ENCODE measurements at places on chromosomes 1 and 21. TPM values are rescaled to one million over a fixed set of nuclear protein-coding genes. Genes with fewer than 3 reads are reported as not detected.

DNA sequence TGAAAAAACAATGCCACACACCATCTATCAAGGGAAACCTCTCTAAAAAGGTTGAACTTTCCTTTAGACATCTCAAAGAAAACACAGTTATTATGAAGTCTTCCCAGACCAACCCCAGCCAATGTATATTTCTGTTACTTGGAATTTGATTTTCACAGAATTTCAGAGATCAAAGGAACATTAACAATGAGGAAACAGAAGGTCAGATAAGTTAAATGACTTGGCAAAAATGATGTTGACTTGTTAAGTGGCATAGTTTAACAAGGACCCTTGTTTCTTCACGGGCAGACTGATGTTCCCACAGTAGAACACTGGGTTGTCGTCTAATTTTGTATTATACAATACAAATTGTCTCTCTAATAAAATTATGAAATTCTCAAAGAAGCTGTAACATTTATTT, 29.0 kb downstream of the NME7 start:
- DNase-seq = no peak

DNA sequence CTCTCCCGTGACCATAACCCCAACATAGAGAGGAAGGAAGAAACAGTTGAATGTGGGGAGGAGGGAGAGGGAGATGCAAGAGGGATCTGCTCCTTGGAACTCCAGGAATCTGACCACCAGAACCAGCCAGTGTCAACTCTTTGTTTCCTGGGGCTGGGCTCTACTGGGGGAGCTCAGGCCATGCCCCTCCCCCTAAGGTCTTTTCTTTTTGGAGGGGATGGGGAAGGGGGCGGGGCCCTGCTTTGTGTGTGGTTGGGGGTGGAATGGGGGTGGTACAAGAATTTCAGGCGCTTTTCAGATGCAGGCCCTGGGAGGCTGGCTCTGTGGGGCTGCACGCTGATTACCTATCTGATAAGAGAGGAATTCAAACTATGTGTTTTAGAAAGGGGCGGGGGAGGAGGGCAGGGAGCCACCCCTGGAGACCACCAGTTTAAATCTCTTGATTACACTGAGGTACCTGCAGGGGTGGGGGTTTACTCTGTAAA, 8.3 kb downstream of the LIN28A start:
- DNase-seq = no peak

GRCh38 chr1:160046494-160047110, 14.8 kb upstream of the PIGM start:
- DNase-seq = no peak

GRCh38 chr21:40318371-40318770, 451.1 kb downstream of the PCP4 start:
- DNase-seq = no peak

DNA sequence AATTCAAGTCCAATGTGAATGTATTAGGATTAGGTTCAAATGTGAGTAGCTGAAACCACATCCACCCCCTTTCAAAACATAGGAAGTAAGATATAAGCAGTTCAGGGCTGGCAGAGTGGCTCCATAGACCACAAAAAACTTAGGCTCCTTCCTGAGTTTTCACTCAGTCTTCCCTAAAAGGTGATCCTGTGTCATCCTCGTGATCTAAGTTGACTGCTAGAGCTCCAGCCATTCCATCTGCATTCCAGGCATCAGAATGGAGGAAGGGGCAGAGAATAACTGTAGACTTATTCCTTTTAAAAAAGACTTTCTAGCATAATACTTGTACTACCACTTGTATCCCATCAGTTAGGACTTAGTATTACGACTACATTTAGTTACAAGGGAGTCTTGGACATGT, 204.1 kb downstream of the PBX1 start:
- DNase-seq = no peak

DNA sequence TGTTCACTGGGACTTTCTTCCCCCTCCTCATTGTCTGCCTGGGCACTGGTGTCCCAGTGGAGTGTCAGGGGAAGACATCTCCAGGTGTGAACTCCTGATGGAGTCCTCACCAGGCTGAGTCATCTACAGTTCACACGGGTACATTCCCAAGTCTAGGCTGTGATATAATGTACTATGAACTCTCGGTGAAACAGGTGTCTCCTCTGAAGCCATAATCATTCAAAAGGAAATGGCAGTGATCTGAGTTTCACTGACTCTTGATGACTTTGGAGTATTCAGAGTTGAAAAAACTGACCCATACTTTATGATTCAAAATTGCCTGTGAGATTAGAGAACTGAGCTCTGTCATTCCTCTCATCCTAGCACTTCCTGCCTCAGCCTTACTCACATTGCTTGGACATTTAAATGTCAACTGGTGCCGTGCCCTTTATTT, 9.1 kb downstream of the LAMC2 start:
- DNase-seq = no peak

DNA sequence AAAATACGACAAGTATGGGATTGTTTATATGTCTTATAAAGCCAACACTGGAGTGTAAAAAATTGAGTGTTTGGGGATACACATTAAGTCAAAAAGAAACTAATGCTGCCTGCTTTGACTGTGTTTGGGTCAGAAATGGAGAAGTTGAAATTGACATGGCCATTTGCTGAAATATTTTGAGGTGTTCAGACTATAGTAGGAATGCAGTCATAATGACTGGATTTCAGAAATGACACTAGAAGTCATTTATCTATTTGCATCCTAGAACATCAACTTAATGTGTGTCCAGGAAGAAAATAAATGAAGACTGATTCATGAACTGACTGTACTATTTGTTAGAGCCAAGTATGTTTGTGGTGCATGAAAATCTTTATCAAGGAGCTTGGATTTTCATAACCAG, 28.4 kb downstream of the RASAL2 start:
- no peak for DNase-seq

- no peak for DNase-seq
These were observed 10.7 kb downstream of the SLC9A1 start for GRCh38 chr1:27144049-27144748.

- no peak for DNase-seq
These were observed 18.2 kb downstream of the PLCH2 start for GRCh38 chr1:2494323-2494693.

GRCh38 chr1:53303243-53303642, 24.6 kb downstream of the LRP8 start:
- DNase-seq = no peak

DNA sequence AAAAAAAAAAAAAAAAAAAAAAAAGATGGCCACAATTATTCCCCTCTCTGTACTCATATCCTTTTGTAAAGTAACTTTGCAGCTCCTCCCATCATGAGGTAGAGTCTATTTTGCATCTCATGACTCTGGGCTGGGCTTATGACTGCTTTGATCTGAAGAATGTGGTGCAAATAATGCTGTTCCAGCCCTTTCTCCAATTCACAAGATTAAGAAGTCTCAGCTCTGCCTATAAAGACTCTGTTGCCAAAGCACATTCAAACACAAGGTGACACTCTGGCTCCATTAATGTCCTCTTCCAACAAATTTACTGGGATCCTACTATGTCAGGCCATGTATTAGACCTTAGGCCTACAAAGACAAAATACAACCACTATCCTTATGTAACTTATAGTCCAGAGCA, 64.8 kb upstream of the PTCH2 start:
- DNase-seq = no peak

DNA sequence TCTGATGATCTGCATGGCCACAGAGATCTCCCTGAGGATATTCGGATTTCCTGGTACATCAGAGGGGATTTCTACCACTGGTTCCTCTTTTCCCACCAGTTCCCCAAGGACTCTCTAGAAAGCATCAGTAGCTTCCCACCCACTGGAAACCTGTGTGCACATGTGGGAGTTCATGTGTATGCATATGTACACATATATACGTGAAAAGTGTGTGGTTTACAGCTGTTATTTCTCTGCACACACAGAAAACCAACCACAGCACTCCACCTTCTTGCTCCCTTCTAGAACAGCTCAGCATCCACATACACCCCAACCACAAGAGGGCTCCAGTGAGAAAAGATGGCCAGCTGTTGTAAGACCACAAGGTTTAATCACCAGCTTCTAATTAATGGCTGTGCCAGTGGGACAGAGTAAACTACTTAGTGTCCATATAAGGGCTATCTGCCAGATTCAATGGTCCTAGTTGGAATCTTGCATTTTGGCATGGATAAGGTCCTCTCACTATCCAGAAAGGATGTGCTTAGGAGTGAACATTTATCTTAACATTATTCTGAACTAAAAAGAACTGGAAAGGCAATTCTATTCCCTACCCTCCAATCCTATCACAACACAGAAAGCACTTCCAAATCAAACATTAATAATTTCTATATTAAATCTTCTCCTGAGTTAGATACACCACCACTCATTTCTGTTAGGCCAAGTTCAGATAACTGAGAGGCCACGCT, 24.1 kb downstream of the GPR3 start:
- no peak for DNase-seq

DNA sequence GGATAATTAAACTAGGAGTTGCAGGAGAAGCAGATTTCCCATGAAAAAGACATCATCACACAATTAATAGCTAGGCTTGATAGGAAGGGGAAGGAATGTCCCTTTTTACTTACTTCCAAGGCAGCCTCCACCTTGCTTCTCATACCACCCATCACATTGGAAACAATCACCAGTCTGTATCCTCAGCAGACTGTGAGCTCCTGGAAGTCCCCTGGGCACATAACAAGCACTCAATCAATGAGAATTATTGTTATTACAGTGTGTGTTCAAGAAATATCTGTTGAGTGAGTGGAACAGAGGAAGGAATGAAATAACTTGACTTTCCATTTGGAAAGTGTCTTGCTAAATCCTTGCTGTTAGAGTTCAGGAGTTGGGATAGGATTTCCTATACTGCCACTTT, 36.2 kb downstream of the HIVEP3 start:
- no peak for DNase-seq

DNA sequence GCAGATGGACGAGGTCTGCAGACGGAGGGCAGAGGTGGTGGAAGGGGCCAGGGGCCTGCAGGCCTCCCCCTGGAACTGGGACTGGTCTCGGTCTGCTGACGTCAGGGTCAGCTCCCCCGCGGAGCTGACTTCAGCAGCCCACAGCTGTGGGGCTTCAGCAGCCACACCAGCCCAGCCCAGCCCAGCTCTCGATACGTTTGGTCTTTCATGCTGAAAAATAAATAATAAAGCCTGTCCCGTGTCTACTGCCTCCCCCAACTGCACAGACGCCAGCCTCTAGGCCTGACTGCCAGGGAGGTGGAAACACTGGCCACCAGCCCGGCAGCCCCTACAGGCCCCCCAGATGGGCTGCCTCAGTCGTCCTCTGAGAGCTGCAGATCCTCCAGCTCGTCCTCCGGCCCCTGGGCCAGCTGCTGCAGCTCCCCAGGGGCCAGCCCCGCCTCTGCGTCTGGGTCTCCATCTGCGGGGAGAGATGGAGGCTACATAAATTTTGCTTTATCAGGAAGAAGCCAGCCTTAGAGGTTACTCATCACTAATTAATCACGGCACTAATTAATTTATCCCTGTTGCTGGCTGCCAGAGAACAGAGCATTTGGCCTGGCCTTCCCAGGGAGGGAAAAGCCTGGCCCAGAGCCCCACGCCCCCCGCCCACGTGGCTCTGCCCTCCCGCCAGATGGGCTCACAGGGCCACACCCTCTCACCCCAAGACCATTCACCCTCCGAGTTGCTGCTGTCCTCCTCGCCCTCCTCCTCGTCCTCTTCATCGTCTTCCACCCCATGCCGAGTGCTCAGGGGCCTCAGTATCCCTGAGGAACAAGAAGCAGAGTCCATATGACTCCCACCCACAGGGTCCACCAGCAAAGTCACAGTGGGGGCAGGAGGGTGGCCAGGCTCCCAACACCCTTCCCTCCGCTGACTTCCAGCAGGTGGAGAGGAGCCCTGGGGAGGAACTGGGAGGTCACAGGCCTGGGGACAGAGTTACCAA, 14.4 kb downstream of the NOC2L start:
- DNase-seq = peak; percentile 80

DNA sequence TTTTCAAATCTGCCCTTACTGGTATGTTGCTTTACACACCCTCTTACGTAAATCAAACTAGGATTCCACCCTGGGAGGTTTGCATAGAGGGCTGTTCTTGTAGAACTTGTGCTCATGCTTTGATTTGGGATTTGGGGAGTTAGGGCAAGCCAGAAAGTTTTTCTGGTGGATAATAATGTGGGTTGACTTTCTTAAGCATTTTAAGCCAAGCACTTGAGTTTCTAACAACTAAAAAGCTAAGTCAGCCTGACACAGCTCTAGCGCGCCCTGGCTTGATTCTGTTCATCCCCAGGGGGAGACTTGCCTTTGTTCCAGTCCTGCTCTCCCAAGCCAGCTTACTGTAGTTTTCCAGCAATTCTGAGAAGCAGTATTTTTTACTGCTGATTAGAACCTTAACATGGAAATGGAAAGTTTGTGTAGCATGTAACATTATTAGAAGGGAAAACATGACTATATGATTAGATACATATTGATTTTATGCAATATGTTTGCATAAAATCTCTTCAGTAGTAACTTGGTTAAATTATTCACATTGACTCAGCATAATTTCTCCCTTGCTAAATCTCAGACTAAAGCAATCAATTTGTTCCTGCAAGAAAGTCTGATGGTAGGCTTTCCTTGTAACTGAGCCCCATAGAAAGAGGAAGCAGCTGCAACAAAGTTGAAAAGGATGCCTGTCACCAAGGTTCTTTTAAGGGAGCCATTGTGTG, 11.0 kb upstream of the PGD start:
- DNase-seq = no peak

DNA sequence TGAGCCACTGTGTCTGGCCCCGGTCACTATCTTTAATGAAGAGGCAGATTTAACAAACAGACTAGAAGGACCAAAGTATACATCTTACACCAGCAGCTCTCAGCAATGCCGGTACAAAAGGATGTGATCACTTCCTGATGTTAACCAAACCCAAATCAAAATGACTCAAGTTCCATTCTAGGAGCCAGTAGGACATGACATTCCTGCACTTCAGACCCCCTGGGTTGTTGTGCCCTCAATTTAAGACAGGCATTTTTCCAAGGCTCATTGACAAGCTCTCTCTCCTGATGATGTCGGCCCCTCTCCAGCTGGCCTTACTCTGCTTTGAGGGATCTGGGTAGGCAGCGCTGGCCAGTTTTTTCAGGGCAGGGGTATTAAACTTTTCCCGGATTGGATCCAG, 35.1 kb downstream of the YARS1 start:
- DNase-seq = no peak

The LCE2A gene
- not detected for polyA plus RNA-seq

The IFI44L gene
- 12.6 TPM for polyA plus RNA-seq

The SYT14 gene
- polyA plus RNA-seq = 0.26 TPM

The CYP4A22 gene
- polyA plus RNA-seq = 8.2 TPM

The FNDC5 gene
- polyA plus RNA-seq = 63.3 TPM

The TNFSF18 gene
- polyA plus RNA-seq = 0.12 TPM

The F5 gene
- polyA plus RNA-seq = 2.7 TPM

The VSIG8 gene
- 0.11 TPM for polyA plus RNA-seq

The RXFP4 gene
- polyA plus RNA-seq = not detected

The BRDT gene
- 0.32 TPM for polyA plus RNA-seq

The PRDX1 gene
- 312 TPM for polyA plus RNA-seq

The ZNF670 gene
- polyA plus RNA-seq = 9.1 TPM

The DCAF8 gene
- polyA plus RNA-seq = 133 TPM

The C1orf185 gene
- polyA plus RNA-seq = not detected

The TMEM269 gene
- 1.0 TPM for polyA plus RNA-seq
